ENCODE measurements at places on chromosomes 6 and 20. TPM values are rescaled to one million over a fixed set of nuclear protein-coding genes. Genes with fewer than 3 reads are reported as not detected.

- no peak overlapping the region for H3K4me3 ChIP-seq
- DNase-seq = no peak
- H3K27ac ChIP-seq = no peak overlapping the region
- H3K27me3 ChIP-seq = no peaks in the 10 kb centered on the region
- H3K4me1 ChIP-seq = no peaks in the 10 kb centered on the region
Measured at GRCh38 chr6:18465410-18466154, 78.4 kb downstream of the RNF144B start.

- H3K27ac ChIP-seq = peak within 1 kb of the TSS; percentile 96
- H3K27me3 ChIP-seq = no peaks in the 10 kb centered on the region
- H3K4me3 ChIP-seq = peak within 1 kb of the TSS; percentile 94
- peaks cover 39% of the 10 kb centered on the region for H3K4me1 ChIP-seq
- DNase-seq = peak; percentile 95
Measured at GRCh38 chr20:36573103-36573797, at the start of gene TGIF2. Gene TGIF2, plus strand, starts transcription at chr20:36573597. Its CDS starts 5,178 bp downstream, at chr20:36578775.

GRCh38 chr6:104633125-104633524, 226.6 kb downstream of the HACE1 start:
- no peak overlapping the region for H3K4me3 ChIP-seq
- H3K27me3 ChIP-seq = no peaks in the 10 kb centered on the region
- no peak for DNase-seq

C4A gene
- total RNA-seq = 9.7 TPM

GRCh38 chr6:36506611-36507010, 40.7 kb downstream of the STK38 start:
- peaks cover 4% of the 10 kb centered on the region for H3K4me1 ChIP-seq
- no peak overlapping the region for H3K27ac ChIP-seq
- no peak for DNase-seq
- H3K36me3 ChIP-seq = peaks cover 45% of the 10 kb centered on the region

DNA sequence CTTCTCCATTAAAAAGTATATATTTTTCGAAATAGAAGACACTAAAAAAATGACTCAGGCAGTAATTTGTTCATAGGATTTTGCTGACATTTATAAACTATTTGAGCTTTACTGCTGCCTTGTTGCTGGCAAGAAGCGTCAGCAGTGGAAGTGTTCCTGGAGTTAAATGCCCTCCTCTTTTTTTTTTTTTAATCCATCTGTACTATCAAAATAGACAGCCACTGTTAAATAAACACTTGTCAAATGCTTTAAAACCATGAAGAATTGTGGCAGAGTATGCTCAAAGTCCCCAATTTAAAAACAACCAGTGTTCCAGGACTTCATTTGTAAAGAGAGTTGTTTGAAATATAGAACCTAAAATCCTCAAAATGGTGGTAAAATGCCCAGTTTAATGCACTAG, 253.8 kb downstream of the NKAIN2 start:
- DNase-seq = no peak
- H3K4me1 ChIP-seq = peaks cover 24% of the 10 kb centered on the region
- H3K27ac ChIP-seq = no peak overlapping the region
- H3K27me3 ChIP-seq = peaks cover 4% of the 10 kb centered on the region

GRCh38 chr6:20033697-20034407, 178.4 kb downstream of the MBOAT1 start:
- no peak for DNase-seq
- H3K4me1 ChIP-seq = peaks cover 4% of the 10 kb centered on the region
- no peak overlapping the region for H3K4me3 ChIP-seq
- H3K36me3 ChIP-seq = no peaks in the 10 kb centered on the region
- no peaks in the 10 kb centered on the region for H3K27me3 ChIP-seq

RUNX2 gene
- 6.0 TPM for total RNA-seq

SEMG1 gene
- total RNA-seq = not detected

GRCh38 chr20:57605045-57605444, 15.2 kb downstream of the ZBP1 start:
- peaks cover 6% of the 10 kb centered on the region for H3K4me1 ChIP-seq
- no peak for DNase-seq
- H3K27ac ChIP-seq = no peak overlapping the region
- peaks cover 25% of the 10 kb centered on the region for H3K27me3 ChIP-seq

GRCh38 chr6:82681119-82681714, 317.6 kb downstream of the TPBG start:
- H3K4me1 ChIP-seq = peaks cover 4% of the 10 kb centered on the region
- H3K4me3 ChIP-seq = no peak overlapping the region
- H3K27ac ChIP-seq = no peak overlapping the region
- no peaks in the 10 kb centered on the region for H3K27me3 ChIP-seq

TBXT gene
- 0.85 TPM for total RNA-seq
